ENCODE measurements at places on chromosomes 3 and 15.

DNA sequence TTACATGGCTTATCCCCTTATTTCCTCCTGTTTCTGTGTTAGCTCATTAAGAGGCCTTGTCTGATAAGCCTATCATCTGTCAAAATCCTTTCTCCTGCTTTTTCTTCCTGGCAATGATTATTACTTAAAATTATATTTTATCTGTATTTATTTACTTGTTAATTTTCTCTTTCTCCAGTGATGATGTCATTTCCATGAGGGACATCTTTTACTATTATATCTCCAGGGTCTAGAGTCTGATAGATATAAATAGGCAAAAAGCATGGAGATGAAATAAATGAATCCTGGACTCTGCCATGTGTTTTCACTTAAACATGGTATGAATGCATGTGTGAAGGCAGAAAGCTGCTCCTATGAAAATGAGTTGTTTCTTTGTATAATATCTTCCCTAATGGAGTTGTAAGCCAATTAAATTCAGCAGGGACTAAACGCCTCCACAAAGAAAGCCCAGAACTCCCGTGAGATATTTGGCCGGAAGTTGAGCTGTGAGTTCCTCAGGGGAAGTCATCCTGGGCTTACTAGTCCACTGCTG, 375.2 kb downstream of the TUSC7 start:
- DNase-seq, result no peak

DNA sequence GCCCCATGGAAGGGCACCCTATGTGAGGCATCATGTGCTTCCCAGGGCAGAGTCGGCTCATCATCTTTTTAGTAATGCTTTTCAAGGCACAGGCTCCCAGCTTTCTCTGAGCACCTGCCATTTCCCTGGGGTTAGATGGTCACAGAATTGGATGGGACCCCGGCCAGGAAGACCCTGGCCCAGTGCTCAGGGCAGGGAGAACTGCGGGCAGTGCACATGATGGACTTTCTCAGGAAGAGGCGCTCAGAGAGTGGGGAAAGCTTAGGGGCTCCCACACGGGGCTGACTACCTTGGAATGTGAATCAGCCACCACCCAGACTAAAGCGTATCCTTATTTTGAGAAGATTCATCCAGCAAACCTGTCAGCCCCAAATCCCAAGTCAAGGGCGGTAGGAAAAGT, 16.5 kb upstream of the SKOR1 start:
- DNase-seq, result no peak

DNA sequence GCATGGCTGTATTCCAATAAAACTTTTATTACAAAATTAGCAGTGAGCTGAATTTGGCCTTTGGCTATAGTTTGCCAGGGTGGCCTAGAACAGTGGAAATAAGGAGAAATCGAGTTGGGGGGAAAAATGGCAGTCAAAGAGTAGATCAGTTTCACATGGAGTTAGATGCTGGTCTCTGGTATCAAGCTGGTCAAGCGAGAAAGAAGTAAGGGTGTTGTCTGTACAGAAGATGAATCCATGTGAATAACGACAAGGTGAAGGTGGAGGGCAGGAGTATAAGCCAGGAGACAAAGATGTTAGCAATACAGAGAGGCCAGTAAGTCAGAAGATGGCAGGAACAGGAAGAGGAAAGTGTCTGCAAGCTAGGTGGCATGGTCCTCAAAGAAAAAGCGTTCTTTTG, 11.7 kb downstream of the AHSG start:
- DNase-seq, result no peak

DNA sequence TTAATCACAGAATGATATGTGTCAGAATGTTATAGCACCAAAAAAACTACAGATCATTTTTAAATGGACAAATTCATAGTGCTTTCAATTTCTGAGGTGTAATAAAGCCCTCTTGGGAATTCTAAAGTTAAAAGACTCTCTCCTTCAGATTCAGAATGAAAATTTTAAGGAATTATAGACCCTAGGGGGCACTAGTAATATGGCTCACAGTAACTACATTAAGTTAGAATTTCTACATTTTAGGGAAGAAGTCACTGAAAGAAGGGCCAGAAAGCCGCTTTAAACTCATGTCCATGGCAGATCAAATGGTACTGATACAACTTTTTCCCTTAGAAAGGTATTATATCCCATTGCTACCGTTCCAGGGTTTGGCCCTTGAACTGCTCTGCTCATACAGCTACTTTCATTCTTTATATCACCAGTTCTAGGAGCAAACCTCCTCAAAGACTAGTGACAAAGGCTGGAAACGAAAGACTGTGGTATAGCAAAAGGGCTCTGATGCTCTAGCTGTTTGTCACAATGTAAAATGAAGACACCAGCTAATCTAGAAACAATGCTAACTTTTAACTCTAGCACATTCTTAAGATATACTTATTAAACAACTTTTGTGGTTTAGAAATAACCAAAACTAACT, 18.1 kb downstream of the DAZL start:
- no peak for DNase-seq

DNA sequence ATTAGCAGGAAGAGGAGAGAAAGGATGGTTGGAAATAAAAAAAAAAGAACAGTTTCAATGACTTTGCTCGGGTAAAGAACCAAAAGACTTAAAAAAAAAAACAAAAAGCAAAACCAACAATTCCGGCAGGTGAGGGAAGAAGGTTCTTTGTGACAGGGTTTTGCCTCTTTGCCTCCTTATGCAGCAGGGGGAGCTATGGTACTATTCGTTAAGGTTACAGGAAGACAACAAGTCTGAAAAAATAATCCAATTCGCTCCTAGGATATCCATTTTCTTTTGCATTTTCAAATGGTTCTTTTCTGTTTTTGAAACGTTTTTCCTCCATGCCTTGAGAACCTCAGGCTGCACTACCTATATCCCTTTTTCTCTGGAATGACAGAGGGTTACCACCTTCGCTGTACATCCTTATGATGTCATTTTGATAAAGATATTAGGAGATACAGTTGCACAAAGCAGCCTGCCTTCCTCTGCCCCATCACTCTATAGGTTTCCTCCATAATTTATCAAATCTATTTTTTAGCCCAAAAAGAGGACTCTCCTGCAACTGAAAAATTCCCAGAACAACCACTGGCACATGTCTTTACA, 55.0 kb downstream of the CFAP20DC start:
- DNase-seq, result no peak

- no peak for DNase-seq
These were observed 72.5 kb upstream of the POLG start for GRCh38 chr15:89406940-89407607.

DNA sequence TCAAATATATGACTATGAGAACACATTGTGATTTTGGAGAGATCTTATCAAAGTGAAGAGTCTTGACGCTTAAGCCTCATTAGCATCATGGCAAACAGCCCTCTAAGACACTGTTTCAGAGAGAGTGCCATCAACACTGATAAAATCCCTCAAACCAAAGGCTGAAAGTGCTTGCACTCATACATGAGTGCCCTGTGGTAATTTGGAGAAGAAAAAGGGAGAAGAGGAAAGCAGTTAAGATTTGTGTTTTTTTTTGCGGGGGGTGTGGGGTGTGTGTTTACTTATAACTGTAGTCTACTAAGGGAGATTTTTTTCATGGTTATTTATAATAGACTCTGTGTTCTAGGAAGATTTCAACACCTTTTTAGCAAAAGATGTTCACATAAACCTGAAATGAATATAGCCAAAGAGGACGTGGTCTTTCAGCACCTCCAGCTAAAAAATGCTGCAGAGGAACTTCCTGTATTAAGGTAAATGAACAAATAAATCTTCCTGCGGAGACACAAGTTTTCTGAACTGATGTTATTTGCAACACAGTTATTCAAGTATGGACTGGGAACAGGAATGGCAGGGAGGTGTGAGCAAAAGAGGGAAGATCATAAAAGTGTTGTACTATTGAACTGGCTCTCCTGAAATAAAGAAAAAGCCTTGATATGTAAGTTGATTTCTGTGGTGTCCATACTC, 81.9 kb upstream of the TGFBR2 start:
- DNase-seq, result no peak

GRCh38 chr3:32469151-32469874, 33.3 kb downstream of the CMTM6 start:
- no peak for DNase-seq

- no peak for DNase-seq
These were observed 5.6 kb downstream of the CPB1 start for GRCh38 chr3:148833223-148833622.

- no peak for DNase-seq
These were observed 107.5 kb upstream of the SKOR1 start for GRCh38 chr15:67717776-67718175.

DNA sequence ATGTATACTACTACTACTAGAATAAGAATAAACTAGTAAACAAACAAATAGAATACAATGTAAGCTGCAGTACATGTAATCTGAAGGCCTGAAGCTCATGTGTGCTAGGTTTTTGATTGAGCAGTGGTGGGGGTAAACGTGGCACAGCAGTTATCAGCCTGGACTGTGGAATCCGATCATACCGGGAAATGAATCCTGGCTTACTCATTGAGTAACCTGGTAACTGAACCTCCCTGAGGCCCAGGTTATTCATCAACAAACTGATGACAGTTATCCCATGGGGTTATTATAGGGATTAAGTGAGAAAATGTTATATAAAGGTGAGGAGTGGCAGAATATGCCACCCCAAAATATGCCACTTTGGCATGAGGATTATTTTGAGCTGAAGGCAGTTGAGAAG, 339.1 kb downstream of the FHIT start:
- no peak for DNase-seq

- no peak for DNase-seq
These were observed 58.1 kb upstream of the MEF2A start for GRCh38 chr15:99507504-99508310.
